Kidney epithelial cell (primary cell): ENCODE measurements at places on chromosomes 5 and 9. TPM values are rescaled to one million over a fixed set of nuclear protein-coding genes. Genes with fewer than 3 reads are reported as not detected.

ZNF354C gene
- total RNA-seq = 6.9 and 7.9 TPM in 2 replicates

TEX48 gene
- total RNA-seq = not detected in 2 replicates

GRCh38 chr5:143054480-143054941, 284.3 kb downstream of the ARHGAP26 start:
- no peak for DNase-seq

DNA sequence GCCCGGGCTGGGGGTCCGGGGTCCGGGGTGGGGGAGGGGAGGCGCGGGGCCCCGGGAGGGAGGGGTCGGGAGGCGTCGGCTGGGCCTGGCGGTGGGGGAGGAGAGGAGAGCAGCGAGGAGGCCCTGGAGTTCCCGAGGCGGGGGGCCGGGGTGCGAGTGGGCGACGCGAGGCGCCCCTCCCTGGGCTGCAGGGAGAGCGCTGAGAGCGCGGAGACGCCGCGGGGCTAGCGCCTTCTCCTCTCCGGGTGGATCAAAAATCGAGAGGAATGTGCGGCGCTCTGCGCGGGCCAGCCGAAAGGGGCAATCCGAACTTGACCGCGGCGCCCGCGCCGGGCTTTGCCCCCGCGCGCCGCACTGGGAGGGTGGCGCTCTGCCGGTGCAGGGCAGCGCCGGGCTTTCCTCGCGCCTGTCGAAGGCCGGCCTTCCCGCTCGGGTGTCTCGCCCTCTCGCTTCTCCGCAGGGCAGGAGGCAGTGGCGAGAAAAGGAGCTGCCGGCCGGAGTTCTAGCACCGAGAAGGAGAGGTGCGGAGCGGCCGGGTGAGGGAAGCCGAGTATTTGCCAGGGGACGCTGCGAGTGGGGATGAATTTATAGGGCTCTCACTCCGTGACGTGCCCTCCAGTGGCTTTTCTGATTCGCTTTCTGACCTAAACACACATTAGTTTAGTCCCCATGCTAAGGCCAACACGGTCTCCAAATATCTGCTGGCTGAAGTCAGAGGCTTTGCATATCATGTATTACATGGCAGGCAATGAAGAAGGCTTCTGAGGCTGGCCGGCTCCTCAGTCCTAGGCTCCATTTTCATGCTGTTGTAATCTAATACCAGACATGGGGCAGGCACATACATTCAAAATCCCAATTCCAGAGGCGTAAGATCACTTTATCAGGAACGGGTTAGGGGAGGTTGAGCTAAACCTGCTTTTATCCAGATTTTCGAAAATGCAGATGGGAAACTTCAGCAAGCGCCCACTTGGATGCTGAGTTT, 503 bp upstream of the GDNF start:
- no peak for DNase-seq
